ENCODE measurements at places on chromosomes 13 and 19. TPM values are rescaled to one million over a fixed set of nuclear protein-coding genes. Genes with fewer than 3 reads are reported as not detected.

N4BP2L1 gene
- total RNA-seq, result 37.8 TPM

CRLF1 gene
- not detected for total RNA-seq

ZNF98 gene
- not detected for total RNA-seq

ZNF560 gene
- total RNA-seq, result not detected

ZIM2 gene
- not detected for total RNA-seq

RGL3 gene
- not detected for total RNA-seq

SOX1 gene
- not detected for total RNA-seq

ZNF846 gene
- total RNA-seq, result 12.0 TPM

CABP5 gene
- total RNA-seq, result not detected

HSD17B14 gene
- 0.44 TPM for total RNA-seq

C19orf67 gene
- total RNA-seq, result 0.22 TPM

TRAPPC5 gene
- total RNA-seq, result 55.5 TPM

FAM124A gene
- total RNA-seq, result not detected

OR7G1 gene
- not detected for total RNA-seq

OR10H1 gene
- 0.07 TPM for total RNA-seq
